ENCODE measurements at places on chromosomes 7 and 10. TPM values are rescaled to one million over a fixed set of nuclear protein-coding genes. Genes with fewer than 3 reads are reported as not detected.

NXPH1 gene
- 22.4 TPM for total RNA-seq

BCCIP gene
- total RNA-seq = 35.2 TPM

LIPN gene
- total RNA-seq = not detected

PRR15 gene
- not detected for total RNA-seq

H2BK1 gene
- not detected for total RNA-seq
